ENCODE measurements at places on chromosomes 4 and X.

GRCh38 chr4:21596521-21596920 is 352.1 kb downstream of the KCNIP4 start:
- DNase-seq, result no peak

GRCh38 chr4:24736066-24736465 is 59.3 kb upstream of the SOD3 start:
- no peak for DNase-seq

DNA sequence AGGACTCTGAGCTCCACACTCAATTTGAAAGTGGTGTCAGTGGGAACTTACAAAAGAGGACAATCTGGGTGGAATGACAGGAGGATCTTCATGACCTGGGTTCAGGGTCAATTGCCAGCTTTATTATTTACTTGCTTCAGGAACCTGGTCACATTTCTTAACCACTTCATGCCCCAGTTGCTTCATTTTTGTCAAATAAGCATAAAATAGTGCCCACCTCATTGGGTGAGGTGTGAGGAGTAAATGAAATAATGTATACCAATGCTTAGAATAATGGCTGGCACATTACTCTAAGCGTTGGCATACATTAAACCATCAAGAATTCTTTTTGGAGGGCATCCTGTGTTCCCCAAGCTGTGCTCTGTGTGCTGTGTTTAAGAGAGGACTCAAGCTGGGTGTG is 19.4 kb downstream of the VGLL1 start:
- DNase-seq, result no peak

DNA sequence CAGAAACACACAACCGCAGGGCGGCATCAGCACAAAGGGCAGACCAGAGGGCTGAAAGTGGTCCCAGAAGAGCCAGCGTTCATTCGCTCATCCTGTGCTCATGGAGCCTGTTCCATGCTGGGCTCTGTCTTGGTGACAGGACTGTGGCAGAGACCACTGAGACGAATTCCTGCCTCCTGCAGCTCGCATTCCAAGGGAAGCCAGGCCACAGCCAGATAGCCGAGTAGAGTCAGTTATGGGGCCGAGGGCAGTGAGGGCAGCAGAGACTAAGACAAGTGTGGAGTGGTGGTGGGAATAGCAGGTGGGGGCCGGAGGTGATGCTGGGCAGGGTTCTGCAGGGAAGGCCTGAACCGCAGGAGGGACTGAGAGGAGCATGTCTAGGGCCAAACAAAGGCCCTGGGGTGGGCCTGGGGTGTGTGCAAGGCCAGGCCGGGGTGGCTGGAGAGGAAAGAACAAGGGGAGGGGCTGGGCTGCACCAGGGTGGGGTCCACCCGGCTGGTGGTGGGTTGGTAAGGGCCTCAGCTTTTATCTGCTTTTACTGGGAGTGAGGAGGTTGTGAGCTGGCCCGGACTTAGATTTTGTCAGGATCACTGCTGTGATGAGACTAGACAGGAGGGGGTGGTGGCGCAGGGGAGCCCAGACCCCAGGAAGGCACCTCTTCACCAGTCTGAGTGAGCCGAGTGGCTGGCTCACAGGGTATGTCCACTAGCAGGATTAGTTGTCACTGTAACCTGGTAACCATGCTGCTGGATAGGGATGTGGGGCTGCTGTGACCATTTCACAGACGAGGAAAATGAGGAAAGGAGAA is 6.3 kb downstream of the PSAPL1 start:
- no peak for DNase-seq
